ENCODE measurements at places on chromosomes 3 and 15.

GRCh38 chr3:105496343-105496742, 129.6 kb downstream of the ALCAM start:
- no peak for DNase-seq

DNA sequence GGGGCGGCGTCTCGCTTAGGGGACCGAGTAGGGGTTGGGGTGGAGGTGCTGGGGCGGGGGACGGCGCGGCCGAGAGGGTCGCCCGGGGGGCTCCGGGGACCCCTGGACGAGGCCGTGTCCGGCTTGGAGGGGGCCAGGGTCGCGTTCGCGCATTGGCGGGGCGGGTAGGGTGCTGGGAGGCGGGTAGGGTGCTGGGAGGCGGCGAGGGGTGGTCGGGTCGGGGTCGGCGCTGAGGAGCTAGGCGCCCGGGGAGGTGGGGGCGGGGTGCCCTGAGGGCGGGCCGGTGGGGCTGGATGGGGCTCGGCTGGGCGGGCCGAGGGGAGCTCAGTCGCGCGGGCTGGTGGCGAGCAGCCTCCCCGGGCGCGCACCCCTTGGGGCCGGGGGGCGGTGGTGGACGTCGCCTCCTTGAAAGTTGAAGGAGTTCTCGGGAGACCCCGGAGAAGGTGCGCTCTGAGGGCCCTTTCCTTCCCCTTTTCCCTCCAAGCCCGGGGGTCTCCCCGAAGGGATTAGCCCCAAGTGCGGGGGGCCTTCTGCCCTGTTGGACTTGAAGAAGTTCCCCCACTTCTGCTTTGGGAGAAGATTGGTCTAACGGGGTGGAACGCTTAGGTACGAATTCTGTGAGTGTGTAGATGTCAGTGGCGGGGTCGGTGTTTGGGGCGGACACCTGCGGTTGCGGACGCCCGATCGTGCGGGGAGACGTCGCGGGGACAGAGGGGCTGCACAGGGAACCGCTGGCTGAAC, 543 bp downstream of the MEF2A start:
- no peak for DNase-seq

DNA sequence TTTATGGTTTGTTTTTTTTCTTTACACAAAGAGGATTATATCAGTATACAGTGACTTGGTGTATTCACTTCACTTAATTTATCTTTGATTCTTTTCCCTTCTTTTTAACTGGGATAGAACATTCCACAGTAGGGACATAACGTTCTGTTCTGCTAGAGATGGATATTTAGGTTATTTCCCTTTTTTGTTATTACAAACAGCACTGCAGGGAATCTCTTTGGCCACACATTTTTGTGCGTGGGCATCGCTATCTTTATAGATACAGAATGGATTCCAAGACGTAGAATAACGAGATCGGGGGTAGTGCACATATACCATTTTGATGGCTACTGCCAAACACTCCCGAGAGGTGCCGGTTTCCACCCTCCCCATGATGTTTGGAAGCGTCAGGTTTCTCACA, 44.8 kb downstream of the PXYLP1 start:
- no peak for DNase-seq

DNA sequence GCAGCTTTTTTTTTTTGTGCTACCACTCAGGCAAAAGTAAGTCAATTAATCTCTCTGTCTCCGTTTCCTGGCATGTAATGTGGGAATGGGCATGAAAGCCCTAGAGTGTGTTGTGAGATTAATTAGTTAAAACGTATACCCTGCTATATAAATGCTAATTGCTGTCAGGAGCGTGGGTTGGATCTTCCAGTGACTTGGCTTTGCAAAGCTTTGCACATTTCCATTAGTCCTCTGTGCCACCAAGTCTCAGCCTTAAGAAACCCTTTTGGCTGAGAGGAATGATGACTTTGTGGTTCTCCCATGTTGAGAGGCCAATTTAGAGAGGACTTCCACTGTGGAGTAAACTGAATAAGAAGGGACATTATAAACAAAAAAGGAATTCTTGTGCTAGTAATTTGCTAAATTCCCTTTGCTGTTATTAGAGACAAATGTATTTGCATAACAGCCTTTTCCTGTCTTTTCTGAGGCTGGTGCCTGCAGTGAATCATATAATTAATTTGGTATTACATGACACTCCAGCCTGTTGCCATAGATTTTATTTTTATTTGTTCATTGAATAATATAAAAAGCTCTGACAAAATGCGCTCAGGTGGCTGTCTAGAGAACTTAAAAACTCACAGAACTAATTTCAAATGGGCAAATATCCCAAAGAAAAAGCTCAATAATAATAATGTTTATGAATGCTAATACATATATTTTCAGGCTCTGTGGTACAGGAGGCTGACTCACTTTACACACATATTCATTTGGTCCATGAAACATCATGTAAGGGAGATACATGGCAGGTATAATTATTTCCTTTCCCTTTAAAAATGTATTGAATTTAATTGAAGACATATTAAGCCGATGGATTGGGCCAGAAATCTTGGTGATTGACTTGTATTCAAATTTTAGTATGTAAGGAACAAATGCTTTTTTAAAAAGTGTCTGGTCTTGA, 82.7 kb downstream of the IL1RAP start:
- DNase-seq = no peak

GRCh38 chr3:125428216-125428830, 53.2 kb upstream of the ZNF148 start:
- no peak for DNase-seq

- DNase-seq = no peak
Measured at GRCh38 chr15:48292458-48292857, 38.8 kb upstream of the DUT start.

DNA sequence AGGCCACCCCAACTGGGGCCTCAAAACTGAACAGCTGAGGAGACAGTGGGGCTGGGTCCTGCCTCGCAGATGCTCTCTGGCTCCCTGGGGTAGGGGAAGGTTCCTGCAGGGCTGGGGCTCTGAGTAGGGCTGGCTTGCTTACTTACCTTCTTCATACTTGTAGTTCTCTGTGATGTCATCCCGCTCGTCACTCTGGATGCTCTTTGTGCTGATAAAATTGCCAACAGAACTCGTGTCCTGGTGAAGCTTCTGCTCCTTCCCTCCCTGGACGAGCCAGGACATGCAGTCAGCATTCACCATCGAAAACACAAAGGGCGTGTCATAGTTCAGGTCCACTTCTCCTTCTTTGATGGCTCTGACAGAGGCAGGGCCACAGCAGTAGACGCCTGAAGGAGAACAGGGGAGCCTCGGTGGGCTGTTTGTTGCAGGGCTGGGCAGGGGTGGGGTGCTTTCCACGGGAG, 17.9 kb upstream of the EPB42 start:
- DNase-seq = no peak

DNA sequence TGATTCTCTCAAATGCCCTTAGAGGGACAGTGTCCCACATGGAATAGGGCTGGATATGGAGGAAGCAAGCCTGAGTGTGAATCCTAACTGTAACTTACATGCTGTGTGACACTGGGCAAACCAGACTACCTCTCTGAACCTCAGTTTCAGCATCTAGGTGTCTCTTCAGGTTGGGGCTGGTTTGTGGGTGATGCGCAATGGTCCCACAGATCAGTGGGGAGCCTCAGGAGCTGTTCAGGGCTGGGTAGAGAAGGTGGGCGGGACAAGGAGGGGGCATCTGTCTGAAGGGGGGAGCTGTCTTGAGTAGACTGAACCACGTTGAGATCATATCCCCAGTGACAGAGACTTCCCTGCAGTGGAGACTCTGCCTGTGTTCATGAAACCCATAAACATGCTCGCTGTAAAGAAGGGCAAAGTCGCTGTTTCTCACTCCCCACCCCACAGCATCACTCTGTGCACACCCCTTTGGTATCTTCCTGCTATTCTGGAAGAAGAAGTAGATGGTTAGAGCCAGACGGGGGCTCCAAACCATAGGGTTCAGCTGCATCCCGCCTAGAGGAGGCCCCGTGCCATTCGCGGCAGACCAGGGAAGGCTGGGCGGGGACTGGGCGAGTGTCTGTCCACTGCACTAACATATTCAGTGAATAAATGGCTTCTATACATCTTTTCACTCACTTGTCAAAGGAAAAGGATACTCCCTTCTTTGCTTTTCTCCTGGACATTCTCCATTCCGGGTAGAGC, 28.4 kb downstream of the SRPRB start:
- DNase-seq = no peak

DNA sequence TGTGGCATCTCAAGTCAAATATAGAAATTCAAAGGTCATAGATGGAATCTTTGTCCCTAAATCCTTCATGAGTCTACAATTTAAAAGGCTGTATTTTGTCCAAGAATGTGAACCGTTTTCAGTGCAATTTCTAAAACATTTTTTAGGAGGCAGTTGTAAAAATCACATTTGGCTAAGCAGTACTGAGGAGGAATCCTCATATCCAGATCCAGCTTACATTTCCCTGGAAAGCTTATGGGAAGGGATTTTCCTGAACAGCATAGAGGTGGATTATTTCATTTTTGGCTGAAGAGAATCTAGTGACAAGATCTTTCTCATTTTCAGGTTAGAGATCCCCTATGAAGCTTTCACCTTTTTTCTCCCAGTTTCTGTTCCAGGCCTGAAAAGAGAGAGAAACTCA, 178.4 kb downstream of the POLR2M start:
- no peak for DNase-seq

DNA sequence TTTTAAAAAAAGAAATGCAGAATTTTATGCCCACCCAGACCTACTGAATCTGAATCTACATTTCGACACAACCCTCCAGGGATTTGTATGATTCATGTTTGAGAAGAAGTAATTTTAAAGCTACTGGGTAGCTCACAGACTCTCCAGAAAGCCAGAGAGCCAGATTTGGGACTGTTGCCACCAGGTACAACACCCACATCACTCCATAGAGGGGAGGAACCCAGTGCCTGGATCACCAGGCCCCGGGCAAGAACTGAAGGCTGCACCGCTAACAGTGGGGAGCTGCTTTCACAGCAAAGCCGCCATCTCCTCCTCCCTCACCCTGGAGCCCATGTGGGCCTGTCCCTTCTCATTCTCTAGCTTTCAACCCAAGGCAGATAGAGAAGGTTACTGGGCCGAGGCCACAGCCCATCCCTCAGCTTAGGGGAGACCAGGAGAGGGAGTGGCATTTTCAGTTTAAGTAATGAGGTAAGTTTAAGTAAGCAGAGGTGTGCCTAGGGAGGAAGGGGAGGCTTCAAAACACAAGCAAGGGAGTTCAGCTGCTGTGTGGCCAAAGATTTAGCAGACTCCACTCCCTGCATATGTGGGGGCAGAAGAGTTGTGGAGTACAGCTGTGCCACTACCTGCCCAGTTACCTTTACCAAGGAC, 109.8 kb downstream of the IL12A start:
- DNase-seq = no peak

- DNase-seq = no peak
Measured at GRCh38 chr3:135239615-135239884, 444.5 kb downstream of the EPHB1 start.

GRCh38 chr3:96347289-96347688, 467.1 kb upstream of the EPHA6 start:
- no peak for DNase-seq

GRCh38 chr3:134419960-134420321, 45.7 kb upstream of the AMOTL2 start:
- DNase-seq = no peak

- no peak for DNase-seq
Measured at GRCh38 chr15:33737687-33738601, 230.4 kb upstream of the CHRM5 start.

DNA sequence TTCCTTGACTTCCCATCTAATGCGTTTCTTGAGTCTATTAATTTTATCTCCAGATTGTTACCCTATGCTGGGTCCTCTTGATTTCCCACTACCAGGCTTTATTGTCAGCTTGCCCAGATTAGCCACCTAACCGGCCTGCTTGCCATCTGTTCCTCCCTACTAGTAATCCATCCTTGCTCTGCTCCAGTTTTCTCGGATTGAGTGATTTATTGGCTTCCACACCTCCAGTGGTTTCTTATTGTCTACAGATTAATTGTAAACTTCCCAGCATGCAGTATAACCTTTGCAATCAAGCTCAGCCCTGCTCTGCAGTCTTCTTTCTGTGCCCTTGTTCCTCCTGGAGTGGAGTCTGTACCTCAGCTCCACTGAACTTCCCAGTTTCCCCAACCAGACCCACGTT, 63.4 kb downstream of the ARHGEF26 start:
- DNase-seq = no peak

DNA sequence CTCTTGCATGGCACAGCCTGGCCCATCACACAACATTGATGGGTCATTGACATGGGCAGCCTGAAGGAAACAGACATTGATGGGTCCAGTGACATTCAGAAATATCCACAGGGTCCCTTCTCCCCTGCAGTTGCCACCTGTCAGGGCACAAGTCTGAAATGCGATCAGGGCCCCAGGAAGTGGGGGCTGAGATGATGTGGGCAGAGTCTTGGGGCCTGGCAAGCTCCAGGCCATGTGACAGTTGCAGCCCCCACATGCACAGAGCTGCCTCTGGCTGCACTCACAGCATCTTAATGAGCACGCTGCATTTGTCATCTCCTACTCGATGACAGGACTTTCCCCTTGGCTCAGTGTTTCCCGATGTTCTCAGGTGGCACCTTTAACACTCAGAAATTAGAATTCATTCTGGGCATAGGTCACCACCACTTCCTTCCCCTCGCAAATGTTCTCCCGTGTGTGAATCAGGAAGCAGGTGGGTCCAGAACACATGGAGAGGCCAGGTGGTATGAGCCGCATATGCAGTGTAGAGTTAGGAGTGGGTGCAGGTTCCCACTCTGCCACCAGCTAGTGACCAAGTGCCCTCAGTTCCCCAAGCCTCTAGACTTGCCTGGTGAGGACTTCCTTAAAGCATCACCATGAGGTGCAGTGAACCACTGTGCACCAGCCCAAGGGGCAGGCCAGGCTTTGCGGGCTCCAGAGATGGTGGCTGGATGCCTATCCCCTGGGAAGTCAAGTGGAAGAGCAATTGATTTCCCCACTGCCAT, 1.6 kb upstream of the TXNRD3 start:
- DNase-seq = no peak

DNA sequence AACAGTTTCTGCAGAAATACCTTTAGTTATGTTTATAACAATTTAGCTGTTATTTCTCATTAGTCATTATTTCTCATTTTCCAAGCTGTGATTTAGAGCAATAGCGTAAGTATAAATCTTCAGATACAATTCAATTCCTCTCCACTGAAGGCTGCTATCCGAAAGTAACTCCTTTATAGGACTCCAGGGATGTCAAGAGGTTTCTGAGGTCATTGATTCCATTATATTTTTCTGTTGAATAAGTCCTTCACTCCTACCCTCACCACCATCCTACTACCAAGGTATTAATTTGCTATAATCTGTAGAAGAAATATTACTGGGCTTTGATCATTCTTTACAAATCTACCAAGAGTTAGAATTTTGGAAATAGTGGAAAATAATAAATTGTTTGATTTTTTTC, 285.7 kb downstream of the CADM2 start:
- DNase-seq = no peak

GRCh38 chr3:10223676-10224639, 24.3 kb upstream of the TATDN2 start:
- DNase-seq = no peak

GRCh38 chr3:61802772-61803171, 241.4 kb downstream of the PTPRG start:
- no peak for DNase-seq

DNA sequence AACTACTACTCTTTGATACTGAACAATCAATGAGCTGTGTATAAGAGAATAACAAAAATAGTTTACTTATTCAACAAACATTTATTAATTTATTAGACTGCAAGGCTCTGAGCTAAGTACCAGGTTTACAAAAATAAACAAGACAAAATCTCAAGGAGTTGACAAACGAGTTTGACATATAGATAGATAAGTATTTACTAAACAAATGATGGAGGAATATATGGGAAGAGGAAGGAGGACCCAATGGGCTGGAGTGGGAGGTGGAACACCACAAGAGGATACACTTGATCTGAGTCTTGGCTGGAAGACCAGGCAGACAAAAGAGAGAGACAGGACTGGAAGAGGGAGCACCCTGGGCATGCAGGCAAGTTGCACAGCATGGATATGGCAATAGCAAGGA, 47.5 kb upstream of the FSIP1 start:
- no peak for DNase-seq

- DNase-seq = no peak
Measured at GRCh38 chr15:87608238-87609028, 648.1 kb downstream of the NTRK3 start.

Data from T-helper 2 cell (primary cell).